Pulmonary artery endothelial cell (primary cell): ENCODE measurements at places on chromosomes 16 and 17. TPM values are rescaled to one million over a fixed set of nuclear protein-coding genes. Genes with fewer than 3 reads are reported as not detected.

Gene PDILT
- not detected in 2 replicates for total RNA-seq

Gene ZACN
- total RNA-seq = not detected in 2 replicates

Gene WNK4
- 0.33 and 2.6 TPM in 2 replicates for total RNA-seq

Gene ATP2C2
- not detected in 2 replicates for total RNA-seq

Gene CACNA1H
- 0.07 TPM in 1 of 2 replicates, not detected in the other for total RNA-seq

Gene KRT40
- total RNA-seq = not detected in 2 replicates

DNA sequence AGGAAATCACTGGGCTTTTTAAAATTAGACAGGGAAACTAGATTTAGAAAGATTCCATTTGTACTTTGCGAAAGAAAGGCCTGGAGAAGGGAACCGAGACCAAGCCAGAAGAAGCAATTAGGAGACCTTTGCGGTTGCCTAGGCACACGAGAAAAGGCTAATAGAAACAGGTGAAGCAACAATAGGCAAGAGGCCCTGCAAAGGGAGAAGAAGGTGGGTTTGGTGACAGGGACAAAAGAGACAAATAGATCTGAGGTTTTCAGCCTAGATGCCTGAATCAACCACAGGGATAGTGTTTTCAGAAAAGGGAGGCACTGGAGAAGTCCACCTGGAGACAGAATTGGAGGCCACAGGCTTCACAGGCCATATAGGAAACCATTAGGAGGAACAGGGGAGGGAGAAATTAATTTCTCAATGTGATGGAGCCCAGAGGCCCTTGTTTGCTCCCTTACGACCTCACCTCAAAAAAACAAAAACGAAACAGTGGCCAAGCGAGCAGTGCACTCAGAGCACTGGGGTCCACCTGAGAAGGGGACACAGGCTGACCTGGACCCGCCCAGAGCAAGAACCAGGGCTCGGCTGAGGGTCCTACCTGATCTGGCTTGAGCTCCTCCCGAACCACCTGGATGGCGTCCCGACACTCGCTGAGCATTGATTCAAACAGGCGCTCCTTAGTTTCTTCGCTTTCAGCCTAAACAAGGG is 22.3 kb downstream of the SRP68 start:
- DNase-seq = no peak

- no peak for DNase-seq
Observed at GRCh38 chr17:39867084-39867879, 720 bp upstream of the ZPBP2 start.

GRCh38 chr17:64747938-64748540 is 85.9 kb upstream of the SMURF2 start:
- DNase-seq = no peak

DNA sequence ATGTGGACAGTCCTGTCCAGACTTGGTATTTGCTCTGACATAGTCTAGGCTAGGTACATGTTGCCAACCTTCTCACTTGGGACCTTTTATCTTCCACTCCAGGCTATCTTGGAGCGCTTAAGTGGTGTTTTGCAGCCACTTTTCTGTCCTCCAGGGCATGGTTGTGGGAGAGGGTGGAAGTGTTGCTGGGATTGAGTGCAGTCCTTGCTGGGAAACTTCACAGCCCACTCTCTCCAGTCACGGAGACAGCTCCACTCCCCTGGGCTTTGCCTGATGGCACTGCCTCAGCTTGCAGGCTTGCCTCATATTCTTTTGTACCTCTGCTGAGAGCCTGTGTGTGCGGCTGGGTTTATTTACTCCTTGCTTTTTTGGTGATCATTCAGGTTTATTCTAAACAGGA is 17.4 kb downstream of the RPA1 start:
- DNase-seq = no peak

GRCh38 chr17:22692066-22692805 is 999.9 kb downstream of the KCNJ18 start:
- no peak for DNase-seq

DNA sequence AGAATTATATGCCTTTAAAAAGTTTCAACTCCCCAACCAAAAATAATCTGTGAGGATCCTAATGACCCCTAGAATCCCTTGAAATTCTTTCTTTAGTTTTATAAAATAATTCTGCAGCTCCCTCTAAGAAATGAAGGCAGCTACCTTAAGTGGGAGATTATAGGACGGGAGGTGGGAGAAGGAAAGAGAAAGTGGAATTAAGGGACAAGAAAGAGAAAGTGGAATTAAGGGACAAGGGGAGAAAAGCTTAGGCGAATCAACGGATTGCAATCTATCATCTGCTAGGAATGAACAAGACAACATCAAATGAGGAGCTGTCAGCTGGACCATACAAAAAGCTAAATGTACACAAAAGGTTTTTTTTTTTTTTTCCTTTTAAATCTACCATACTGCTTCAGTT is 262.0 kb downstream of the ZFHX3 start:
- no peak for DNase-seq

- no peak for DNase-seq
Observed at GRCh38 chr17:29612404-29613280, 10.1 kb downstream of the CORO6 start.

- no peak for DNase-seq
Observed at GRCh38 chr17:12316021-12316420, 295.3 kb downstream of the MAP2K4 start.

DNA sequence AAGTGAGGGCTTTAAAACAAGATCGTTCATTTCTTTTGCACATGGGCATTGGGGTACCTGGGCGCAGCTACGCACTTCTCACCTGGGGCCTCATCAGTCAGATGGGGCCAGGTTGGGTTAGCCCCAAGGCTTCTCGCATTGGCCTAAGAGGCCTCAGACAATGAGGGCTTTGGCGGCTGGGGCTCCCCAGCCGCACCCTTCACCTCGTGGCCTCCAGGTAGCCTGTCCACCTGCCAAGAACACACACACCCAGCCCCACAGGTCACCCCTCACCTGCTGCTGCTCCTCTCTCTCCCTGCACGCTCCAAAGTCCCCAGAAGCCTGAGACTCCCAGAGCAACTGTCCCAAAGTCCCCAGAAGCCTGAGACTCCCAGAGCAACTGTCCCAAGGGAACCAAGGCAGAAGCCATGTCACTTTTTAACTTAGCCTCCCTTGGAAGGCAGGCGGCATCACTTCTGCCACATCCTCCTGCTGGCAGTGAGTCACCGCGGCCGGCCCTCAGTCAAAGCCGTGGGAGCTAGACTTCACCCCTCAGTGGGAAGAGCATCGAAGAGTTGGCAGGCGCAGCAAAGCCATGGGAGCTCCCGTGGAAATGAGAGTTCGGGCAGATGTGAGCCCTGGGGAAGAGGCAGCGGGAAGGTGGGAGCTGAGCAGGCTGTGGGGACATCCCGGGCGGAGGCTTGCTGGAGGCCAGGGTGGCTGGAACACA is 78.9 kb upstream of the PLCG2 start:
- DNase-seq = no peak

DNA sequence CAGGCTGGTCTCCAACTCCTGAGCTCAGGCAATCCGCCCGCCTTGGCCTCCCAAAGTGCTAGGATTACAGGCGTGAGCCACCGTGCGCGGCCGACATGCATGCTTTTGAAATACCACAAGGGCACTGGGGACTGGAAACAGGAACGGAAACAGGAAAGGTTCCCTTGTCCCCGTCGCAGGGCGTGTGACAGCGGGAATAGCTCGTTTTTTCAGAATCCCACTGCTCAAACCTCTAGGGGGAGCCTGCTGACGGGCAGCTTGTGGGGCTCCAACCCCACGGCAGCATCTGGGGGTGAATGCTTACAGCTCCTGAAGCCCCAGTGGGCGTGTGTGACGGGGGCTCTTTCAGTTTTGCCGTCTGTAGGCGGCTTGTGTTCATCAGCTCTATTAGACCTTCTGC is 18.8 kb upstream of the ASGR2 start:
- no peak for DNase-seq

GRCh38 chr17:40984226-40984625 is at the start of gene KRT40:
TSS of gene KRT40 (minus strand) at chr17:40984326. CDS start at chr17:40984273, 53 bp downstream.
- no peak for DNase-seq

- no peak for DNase-seq
Observed at GRCh38 chr17:42512733-42513251, 23.2 kb upstream of the NAGLU start.

DNA sequence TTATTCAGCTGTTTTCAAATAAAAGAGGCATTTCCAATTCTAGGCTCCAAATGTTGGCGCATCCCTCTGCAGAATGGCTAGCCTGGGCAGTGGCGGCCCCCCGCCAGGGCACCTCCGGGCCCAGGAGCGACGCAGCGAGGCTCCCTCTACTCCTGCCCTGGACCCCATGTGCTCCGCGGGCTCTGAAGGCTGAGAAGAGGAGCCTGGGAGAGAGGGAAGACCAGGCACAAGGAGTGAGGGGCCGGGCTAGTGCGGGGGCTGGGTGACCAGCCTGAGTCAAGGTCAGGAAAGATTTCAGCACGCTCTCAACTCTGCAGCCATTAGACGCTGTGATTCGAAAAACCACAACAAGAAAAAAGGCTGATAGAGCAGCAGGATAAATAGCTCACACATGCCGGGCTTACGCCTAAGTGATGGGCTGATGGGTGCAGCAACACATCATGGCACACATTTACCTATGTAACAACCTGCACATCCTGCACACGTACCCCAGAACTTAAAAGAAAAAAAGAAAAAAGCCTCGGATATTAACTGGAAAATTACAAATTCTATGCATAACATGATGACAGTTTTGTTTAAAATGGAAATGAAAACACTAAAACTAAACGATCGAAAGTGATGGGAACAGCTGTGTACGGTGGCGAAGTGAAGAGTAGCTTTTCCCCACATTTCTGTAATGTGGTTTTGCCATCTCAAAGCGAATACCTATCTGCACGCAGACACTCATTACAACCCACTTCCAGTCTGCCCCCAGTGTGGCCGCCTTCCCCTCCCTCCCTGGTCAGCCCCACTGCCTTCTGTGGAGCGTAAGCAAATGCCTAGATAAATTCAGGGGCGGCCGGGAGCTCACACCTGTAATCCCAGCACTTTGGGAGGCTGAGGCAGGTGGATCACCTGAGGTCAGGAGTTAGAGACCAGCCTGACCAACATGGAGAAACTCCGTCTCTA is 44.4 kb downstream of the MAP1LC3B start:
- no peak for DNase-seq

DNA sequence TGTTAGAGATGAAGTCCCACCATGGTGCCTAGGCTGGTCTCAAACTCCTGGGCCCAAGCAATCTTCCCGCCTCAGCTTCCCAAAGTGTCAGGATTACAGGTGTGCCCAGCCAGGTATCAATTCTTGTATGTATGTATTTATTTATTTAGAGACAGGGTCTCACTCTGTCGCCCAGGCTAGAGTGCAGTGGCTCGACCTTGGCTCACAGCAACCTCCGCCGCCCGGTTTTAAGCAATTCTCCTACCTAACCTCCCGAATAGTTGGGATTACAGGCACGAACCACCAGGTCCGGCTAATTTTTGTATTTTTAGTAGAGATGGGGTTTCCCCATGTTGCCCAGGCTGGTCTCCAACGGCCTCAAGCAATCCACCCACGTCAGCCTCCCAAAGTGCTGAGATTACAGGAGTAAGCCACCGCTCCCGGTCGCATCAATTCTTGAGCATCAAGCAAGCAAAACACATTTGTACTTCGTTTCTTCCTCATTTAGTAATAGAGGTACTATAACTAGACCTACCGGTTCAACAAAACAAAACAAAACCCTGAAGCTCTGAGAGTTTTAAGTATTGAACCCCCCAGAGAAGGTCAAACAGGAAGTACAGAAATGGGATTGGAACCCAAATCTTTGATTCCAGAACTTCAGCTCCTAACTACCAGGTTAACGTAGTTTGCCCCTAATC is 1.0 kb upstream of the ZNF500 start:
- no peak for DNase-seq

DNA sequence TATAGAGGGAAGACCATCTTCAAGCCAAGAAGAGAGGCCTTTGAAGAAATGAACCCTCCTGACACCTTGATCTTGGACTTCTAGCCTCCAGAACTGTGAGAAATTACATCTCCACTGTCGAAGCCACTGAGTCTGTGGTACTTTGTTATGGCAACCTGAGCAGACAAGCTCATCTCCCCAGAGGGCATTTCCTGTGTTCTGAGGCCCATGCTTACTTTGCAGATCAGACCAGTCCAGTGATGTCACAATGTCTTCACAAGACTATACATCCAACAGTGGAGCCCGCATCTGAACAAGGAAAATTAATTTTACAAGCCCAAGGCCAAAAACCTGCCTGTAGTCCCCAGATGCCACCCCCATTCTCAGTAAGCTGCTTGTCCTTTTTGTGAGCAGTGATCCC is 14.8 kb upstream of the C17orf113 start:
- DNase-seq = no peak

DNA sequence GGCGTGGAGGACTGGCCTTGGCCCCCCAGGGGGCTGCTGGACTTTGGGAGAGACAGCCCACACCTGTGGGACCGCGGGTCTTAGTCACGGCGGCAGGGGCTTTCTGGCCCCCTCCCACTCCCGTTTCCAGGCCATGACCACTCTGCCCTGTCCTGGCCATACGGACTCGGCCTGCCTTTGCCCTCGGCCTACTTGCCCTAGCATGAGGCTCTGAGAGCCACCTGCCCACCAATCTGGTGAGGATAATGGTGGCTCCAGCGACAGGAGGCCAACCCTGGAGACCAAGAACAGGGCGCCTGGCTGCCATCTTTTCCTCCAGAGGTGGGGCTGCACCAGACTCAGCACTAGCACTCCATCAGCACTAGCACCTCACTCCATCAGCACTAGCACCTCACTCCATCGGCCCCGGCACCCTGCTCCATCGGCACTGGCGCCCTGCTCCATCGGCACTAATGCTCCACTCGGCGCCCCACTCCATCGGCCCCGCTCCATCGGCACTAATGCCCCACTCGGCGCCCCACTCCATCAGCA is 7.0 kb downstream of the ZNF213 start:
- no peak for DNase-seq

- DNase-seq = no peak
Observed at GRCh38 chr17:2894782-2895181, 98.5 kb downstream of the RAP1GAP2 start.

GRCh38 chr17:60065136-60065535 is 13.6 kb downstream of the HEATR6 start:
- DNase-seq = no peak

DNA sequence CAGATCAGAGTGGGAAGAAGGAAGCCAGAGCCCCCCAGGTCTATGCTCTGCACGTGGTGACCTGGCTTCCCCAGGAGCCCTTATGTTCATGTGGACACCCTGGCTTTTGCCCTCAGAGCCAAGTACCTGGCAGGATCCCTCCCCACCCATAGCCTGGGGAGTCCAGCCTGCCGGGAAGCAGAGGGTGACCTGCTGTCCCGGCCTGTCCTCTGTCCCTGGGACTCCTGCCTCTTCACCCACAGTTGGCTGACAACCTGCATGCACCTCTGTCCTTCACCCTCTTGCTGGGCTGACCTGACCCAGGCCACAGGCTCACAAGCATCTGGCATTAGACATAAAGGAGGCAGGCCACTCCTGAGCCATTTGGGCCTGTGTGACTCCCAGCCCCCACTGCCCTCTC is 60.2 kb downstream of the SMPD3 start:
- no peak for DNase-seq

- DNase-seq = no peak
Observed at GRCh38 chr16:28200661-28201060, 11.1 kb downstream of the XPO6 start.

DNA sequence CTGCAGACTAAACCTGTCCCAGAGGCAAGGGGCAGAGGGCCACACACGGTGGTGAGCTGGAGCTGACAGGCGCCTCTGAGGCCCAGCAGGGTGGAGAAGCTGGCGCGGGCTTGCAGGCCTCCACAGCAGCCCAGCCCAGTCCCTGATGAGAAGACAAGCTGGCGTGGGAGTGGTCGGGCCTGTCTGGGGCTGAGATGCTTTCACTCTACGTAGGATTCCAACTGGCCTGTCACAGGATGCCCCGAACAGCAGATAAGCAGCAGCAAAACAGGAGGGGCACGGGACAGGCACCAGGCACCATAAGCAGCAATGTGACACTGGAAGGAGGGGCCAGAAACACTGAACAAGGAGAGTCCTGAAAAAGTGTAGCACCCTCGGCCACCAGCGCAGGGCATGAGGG is 40.1 kb downstream of the PEMT start:
- DNase-seq = no peak
